Omental fat pad (tissue), 4 donors: ENCODE measurements at places on chromosomes 6 and 20.

- DNase-seq: no peak
Measured at GRCh38 chr6:9982215-9982614, 432.7 kb downstream of the TFAP2A start.

GRCh38 chr6:21045135-21045700, 511.0 kb downstream of the CDKAL1 start:
- no peak for DNase-seq

DNA sequence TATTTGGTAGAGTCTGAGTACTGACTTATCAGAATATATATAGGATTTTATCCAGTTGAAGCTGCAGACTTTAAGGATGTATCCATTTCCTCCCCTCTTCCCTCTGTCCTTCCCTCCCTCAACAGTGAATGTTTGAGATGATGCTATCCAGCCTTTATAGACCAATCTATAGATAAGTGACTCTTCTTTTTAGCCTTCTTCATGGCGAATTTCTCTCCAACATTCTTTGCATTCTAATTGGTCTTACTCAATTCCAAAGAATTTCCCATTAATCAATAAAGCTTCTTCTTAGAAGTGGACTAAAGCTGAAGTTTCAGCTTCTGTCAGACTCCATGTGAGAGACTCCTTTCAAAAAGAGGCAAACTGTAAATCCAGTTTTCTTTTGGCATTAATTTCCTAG, 99.3 kb downstream of the AIG1 start:
- DNase-seq: no peak

DNA sequence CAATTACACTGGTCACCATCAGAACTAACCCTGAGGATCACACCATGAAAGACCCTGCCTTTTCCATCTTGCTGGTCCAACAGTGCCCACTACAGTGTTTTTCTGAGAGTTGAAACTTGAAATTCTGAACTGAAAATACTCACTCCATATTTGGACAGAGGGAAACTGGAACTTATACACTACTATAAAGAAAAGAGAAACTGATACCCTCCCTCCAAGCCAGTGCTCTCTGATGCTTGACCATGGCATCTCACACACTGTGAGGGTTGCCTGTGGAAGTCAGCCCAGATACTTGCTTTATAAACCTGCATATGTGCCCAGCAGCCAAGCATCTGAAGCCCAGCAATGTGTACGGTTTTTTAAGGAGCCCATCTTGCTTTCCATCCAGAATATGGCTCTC, 108.7 kb downstream of the FOXA2 start:
- no peak for DNase-seq

GRCh38 chr6:137678451-137678850, 184.3 kb upstream of the OLIG3 start:
- DNase-seq: no peak

- DNase-seq: no peak
Measured at GRCh38 chr20:19815553-19815991, 57.5 kb downstream of the RIN2 start.

GRCh38 chr20:62244644-62245108, 6.4 kb downstream of the OSBPL2 start:
- no peak for DNase-seq

DNA sequence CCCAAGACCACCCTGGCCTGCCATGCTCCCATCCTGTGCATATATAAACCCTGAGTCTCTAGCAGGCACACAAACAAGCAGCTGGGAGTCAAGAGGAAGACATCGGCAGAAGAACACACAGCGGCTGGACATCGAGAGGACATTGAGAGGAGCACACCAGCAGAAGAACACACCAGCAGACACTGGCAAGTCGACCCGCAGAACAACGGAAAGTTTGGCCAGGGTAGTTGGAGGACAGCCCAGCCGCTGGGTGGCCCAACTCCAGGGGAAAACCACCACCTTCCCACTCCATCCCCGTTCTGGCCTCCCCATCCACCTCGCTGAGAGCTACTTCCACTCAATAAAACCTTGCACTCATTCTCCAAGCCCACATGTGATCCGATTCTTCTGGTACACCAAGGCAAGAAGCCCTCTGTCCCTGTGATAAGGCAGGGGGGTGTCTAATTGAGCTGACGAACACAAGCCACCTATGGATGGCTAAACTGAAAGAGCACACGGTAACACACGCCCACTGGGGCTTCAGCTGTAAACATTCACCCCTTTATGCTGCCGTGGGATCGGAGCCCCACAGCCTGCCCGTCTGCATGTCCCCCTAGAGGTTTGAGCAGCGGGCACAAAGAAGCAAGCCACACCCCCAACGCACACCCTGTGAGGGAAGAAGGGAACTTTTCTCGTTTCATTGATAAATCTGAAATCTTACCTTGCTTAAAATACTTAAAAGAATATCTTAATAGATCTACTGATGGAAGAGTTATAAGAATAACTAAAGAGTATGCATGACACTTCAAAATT, 13.8 kb downstream of the TMX4 start:
- no peak for DNase-seq

DNA sequence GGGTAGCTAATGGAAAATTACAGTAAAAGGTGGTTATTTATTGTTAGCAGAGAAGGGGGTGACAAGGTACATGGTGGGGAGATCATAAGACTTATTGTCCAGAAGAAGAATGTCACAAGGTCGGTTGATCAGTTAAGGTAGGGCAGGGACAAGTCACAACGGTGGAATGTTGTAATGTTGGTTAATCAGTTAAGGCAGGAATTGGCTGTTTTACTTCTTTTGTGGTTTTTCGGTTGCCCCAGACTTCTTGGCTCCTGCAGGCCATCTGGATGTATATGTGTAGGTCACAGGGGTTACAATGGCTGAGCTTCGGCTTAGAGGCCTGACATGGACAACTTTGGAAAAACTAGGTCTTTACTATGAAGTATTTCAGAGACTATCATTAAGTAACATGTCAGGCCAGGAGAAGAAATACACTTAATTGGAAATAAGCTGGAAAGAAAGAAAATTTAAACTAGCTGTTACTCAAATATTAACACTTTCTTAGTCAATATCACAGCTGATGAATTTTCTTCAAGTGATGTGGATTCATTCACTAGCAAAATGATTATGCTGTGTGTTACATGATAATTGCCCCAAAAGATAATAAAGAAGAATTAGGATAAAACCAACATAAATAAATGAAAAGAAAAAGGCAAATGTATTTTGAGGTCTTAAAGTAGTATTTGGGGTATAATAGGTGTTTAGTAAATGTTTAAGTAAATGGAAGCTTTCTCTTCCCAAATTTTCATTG, 4.4 kb downstream of the AIG1 start:
- DNase-seq: no peak

- DNase-seq: no peak
Measured at GRCh38 chr6:74598462-74599393, 607.1 kb downstream of the COL12A1 start.

- DNase-seq: no peak
Measured at GRCh38 chr6:142893088-142893487, 51.9 kb downstream of the HIVEP2 start.

GRCh38 chr6:39773782-39774181, 18.4 kb upstream of the DAAM2 start:
- DNase-seq: no peak

DNA sequence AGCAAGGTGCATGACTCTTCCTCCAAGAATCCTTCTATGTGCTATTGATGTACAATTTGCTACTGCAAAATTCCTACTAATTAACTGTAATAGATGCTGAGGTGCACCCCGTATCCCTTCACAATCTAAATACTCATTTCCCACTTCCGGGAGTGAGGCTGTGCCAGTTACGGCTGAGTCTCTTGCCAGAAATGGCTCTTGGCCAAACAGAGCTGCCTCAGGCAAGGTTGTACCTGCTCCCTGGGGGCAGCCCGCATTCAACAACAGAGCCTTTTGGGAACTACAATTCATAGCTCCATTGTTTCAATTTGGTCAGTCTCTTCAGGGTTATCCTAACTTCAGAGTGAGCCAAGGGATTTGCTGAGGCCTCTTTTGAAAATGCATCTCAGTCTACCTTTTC, 789.8 kb upstream of the MAP3K7 start:
- DNase-seq: no peak

- DNase-seq: no peak
Measured at GRCh38 chr6:96926425-96926824, 1.9 kb downstream of the KLHL32 start.

DNA sequence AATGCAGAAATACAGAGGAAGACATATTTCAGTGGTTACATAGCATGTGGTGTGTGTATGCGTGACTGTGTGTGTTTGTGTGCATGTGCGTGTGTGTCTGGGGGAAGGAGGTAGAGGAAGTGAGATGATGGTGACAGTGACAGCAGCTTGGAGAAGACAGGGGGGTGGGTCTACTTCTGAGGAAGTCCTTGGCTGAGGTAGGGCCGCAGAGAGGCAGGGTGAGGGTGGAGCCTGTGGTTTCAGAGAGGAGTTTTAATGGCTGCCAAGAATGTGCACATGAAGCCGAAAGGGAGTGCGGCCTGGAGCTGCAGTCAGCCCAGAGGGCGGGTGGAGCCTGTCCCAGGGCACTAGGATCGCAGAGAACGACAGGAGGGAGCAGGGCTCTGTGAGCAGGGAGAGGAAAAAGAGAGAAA, 22.7 kb upstream of the RNF24 start:
- DNase-seq: no peak

GRCh38 chr6:3398755-3399696, 57.8 kb downstream of the SLC22A23 start:
- no peak for DNase-seq

DNA sequence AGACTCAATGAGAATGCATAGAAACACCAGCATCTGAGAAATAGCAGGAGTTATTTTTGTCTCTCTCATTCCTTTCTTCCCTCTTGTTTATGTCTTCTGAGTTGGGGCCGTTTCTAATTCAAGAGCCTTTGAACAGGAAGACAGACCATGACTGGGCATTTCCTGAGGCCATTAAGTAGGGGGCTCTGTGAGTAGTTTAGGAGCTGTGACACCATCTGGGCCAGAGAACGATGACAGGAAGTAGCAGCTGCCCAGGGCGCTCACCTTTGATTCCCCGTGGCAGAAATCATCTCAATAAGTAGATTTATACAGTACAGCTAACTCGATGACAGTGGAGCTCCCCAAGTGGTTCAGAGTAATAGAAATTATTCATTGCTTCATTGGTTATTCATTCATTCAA, 298.4 kb upstream of the PLN start:
- no peak for DNase-seq

DNA sequence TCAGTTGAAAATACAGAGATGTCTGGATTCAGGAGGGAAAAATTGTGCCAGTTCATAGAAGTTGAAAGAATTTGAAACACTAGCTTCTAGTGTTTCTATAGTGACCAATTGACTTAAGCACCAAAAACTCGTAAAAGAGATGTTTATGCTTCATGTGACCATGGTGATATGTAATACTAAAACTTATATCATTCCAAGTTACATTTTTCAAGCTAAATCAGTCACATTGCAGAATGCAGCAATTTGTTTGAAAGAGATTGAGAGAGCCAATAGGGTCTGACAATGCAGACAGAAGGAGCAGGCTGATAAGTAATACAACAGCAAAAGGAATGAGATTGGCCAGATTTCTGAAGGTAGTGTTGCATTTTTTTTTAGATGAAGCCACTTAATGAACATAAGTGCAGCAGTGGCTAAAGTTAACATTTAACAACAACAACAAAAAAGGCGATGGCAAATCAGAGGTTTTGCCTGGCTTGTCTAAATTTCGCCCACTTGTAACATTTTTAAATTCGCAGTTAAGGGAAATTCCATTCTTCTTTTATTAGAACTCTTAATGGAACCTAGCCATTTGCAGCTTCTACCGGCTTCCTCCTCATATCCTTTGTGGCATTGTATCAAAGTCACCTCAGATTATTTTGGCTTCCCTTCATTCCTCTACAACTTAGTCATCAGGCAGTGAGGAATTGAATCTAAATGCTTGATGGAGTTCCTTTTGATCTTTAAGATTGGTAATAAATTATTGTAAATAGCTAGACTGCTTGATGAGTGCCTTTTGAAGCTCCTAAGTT, 484.0 kb upstream of the SOX4 start:
- DNase-seq: no peak

DNA sequence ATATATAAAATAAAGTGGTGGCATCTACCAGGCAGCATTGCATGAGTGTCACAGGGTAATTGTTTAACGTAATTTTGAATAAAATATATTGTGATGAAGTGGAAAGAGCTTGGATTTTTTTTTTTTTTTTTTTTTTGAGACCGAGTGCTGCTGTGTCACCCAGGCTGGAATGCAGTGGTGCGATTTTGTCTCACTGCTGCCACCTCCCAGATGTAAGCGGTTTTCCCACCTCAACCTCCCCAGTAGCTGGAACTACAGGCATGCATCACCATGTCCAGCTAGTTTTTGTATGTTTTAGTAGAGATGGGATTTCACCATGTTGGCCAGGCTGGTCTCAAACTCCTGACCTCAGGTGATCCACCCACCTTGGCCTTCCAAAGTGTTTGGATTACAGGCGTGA, 81.1 kb upstream of the SMIM8 start:
- no peak for DNase-seq

DNA sequence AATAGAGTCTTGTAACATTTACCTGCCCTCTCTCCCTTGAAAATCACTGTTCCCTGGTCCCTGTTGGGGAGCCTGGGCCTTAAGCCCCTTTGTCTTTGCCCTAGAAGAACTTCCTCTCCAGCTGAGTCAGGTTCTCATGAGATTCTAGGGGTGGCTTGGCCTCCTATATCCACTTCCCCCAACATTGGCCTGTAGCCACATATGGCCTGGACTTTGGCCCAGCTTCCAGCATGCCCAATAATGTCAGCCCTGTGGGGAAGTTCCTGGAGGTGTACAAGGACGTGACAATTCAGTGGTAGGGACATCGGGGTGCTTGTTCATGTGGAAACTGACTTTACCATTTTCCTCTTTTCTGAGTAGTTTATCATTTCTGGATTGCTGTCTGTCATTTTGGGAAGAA, 17.2 kb upstream of the MAS1L start:
- no peak for DNase-seq

- no peak for DNase-seq
Measured at GRCh38 chr6:124466949-124467348, 495.3 kb upstream of the RNF217 start.

GRCh38 chr20:62348604-62349003, 18.5 kb downstream of the LAMA5 start:
- DNase-seq: no peak

GRCh38 chr6:144029452-144029851, 21.4 kb upstream of the PLAGL1 start:
- no peak for DNase-seq

DNA sequence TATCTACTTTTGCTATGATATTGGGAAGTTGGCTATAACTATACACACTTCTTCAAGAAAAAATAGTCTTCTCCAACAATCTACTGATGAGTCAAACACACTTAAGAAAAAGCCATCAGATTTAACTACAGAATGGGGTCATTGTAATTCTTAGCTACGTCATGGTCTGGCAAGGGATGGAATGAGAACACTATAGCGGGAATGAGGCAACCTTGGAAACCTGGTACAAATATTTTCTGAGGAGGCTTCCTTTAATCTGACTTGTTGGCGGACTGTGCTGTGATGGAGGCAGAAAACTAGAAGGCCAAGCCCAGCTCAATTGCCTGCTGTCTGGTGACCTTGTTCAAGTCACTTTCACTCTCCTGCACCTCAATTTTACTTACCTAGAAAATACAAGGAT, 586.8 kb upstream of the JAG1 start:
- DNase-seq: no peak

DNA sequence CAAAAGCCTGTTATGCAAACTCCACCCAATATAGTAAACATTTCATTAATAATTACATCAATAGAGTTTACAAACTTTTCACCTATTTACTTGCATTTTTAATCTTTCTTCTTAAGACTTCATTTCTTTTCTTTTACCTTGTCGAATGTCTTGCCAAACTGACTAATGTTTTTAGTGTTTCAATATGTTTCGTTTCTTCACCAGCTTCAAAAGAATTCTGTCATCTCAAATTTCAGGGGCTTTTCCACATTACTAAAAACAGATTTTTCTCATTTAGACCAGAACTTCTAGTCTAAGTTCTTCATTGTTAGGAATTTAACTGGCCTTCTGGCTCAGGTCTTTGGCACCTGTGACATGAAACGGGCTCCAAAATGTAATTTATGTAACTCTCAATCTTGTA, 196.5 kb downstream of the ARHGAP18 start:
- DNase-seq: no peak
